ENCODE measurements at places on chromosomes 1 and 21. TPM values are rescaled to one million over a fixed set of nuclear protein-coding genes. Genes with fewer than 3 reads are reported as not detected.

The LCE1F gene
- polyA plus RNA-seq: not detected

The PTAFR gene
- polyA plus RNA-seq: 5.0 TPM

The METTL25B gene
- 42.9 TPM for polyA plus RNA-seq

The LEFTY2 gene
- 0.06 TPM for polyA plus RNA-seq

The FMN2 gene
- 0.24 TPM for polyA plus RNA-seq

The DIRAS3 gene
- 1.9 TPM for polyA plus RNA-seq

The STIL gene
- 0.54 TPM for polyA plus RNA-seq

- no peaks in the 10 kb centered on the region for H3K27me3 ChIP-seq
- DNase-seq: no peak
- no peak overlapping the region for H3K4me3 ChIP-seq
- H3K36me3 ChIP-seq: peaks cover 100% of the 10 kb centered on the region
- peak overlapping the region; percentile 62 for H3K27ac ChIP-seq
Observed at GRCh38 chr21:34825948-34826548, 157.3 kb downstream of the CLIC6 start.

DNA sequence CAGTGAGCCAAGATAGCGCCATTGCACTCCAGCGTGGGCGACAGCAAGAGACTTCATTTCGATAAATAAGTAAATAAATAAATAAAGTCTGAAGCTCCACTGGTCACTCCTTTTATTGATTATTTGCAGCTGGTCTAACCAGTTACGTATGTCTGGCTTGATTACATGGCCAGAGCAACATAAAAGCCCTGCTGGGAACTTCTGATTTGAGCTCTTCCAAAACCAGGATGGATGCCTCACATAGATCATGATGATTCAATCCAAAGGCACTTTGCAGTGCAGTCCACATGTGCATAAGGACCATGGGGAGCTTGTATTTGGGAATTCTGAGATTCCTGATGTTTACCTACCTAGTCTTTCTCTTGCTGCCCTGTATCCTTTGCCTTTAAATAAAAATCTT, 24.0 kb downstream of the NSUN4 start:
- H3K27ac ChIP-seq: no peak overlapping the region
- peaks cover 2% of the 10 kb centered on the region for H3K4me1 ChIP-seq
- no peaks in the 10 kb centered on the region for H3K27me3 ChIP-seq
- peaks cover 97% of the 10 kb centered on the region for H3K36me3 ChIP-seq
